ENCODE measurements at places on chromosomes 16 and 17. TPM values are rescaled to one million over a fixed set of nuclear protein-coding genes. Genes with fewer than 3 reads are reported as not detected.
A peak's percentile ranks its signal among the peaks of the same experiment; 100 is the strongest.

DNA sequence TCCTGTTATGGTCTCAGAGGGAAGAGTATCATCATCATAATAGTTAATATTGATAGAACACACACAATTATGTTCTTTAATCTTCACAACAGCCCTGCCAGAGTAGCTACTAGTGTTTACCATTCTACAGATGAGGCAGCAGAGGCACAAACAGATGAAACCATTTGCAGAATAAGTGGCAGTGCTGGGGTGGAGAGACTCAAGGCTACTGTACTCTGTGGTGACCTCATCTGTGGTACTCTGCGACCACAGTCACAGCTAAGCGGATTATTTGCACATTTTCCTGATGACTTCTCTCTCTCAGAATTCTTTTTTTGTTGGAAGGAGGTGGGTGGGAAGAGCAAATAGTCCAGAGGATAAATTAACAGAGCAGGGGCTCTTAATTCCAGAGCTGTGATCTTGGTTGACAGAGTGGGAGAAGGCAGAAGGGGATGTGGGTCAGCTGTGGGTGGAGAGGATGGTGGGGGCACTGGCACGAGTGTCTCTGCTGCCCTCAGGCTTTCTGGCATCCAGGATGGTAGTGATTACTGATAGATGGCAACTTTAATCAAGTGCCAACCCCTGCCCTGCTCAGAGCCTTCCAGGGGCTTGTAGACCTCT is 41.8 kb downstream of the MRM1 start:
- no peak overlapping the region for H3K4me3 ChIP-seq
- H3K27me3 ChIP-seq, result peaks cover 19% of the 10 kb centered on the region
- DNase-seq, result no peak
- H3K36me3 ChIP-seq, result no peaks in the 10 kb centered on the region
- H3K27ac ChIP-seq, result no peak overlapping the region

DNA sequence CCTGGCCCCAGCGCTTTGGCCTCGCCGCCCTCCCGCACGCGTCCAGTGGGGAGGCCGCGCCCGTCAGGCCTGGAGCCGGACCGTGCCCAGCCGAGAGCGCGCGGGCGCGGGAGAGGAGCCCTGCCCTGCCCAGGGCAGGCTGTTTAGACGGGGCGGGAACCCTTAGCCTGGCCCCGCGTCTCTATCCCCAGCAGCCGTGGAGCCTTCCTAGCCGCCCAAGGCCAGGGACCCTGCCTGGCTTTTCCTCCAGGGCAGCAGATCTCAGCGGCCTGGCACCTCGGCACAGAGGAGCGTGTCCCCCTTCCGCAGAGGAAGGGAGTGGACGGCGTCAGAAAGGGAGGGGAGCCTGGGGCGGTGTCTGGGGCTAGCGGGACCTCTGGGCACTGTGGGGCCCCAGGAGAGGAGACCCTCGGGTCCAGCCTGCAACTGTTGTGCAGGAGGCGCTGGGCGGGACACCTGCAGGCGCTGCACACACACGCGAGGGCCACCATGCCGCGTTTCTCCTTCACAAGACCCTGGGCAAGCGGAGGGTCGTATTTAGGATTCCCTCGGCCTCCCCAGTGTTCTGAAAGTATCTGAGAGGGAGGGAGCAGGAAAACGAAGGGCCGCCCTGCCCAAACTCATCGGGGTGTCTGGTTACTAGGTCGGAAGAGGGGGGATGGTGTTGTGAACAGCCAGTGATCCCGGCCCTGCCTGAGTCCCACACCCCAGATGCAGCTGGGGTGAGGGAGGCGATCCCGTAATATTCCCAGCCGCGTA is 2.3 kb upstream of the NPTX1 start:
- H3K27me3 ChIP-seq, result peaks cover 43% of the 10 kb centered on the region
- no peaks in the 10 kb centered on the region for H3K36me3 ChIP-seq
- no peak for DNase-seq
- H3K4me3 ChIP-seq, result peak overlapping the region; percentile 17

- DNase-seq, result no peak
- peaks cover 11% of the 10 kb centered on the region for H3K4me1 ChIP-seq
- no peaks in the 10 kb centered on the region for H3K27me3 ChIP-seq
- H3K27ac ChIP-seq, result peak overlapping the region; percentile 60
- H3K36me3 ChIP-seq, result no peaks in the 10 kb centered on the region
- no peak overlapping the region for H3K4me3 ChIP-seq
These were observed 2.9 kb downstream of the CIITA start for GRCh38 chr16:10879681-10880589.

DNA sequence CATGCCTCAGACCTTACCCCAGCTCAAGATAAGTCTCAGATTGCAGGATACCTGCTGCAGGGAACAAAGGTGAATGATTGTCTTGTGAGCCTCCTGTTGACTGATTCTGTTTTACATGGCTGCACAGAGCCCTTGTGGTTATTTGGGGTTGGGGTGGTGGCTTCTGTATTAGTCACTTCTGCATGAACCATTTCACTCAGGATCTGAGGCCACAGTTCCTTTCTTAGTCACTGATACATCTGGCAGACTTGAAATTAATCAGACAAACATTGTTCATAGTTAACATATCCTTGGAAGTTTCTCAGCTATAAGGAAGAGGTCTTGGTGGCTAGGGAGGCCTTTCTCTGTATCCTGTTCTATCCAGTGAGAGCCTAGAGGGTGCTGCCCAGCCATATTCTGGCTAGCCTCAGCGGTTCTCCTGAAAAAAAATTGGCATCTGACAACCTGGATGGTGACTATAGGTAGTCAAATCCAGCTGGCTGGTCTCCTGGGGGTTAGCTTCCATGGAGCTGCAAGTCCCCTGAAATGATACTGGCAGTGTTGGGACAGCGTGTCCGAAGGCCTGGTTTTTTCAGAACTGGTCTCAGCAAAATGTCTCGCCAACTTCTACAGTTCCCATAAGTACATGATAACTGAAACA is 8.4 kb upstream of the PLK1 start:
- H3K36me3 ChIP-seq, result no peaks in the 10 kb centered on the region
- no peak for DNase-seq
- H3K27ac ChIP-seq, result no peak overlapping the region

GRCh38 chr17:66317629-66318028 is 15.2 kb downstream of the PRKCA start:
- no peaks in the 10 kb centered on the region for H3K4me1 ChIP-seq
- H3K27ac ChIP-seq, result no peak overlapping the region
- no peak for DNase-seq
- H3K27me3 ChIP-seq, result no peaks in the 10 kb centered on the region
- no peak overlapping the region for H3K4me3 ChIP-seq

LASP1 gene
- total RNA-seq, result 40.7 TPM

SCGB1C2 gene
- not detected for total RNA-seq
